HFFc6 (cell line): ENCODE measurements at places on chromosomes 2 and 18. TPM values are rescaled to one million over a fixed set of nuclear protein-coding genes. Genes with fewer than 3 reads are reported as not detected.

Gene CNNM3
- 7.5 to 10.3 TPM (median 9.7 TPM) in 3 replicates for total RNA-seq

DNA sequence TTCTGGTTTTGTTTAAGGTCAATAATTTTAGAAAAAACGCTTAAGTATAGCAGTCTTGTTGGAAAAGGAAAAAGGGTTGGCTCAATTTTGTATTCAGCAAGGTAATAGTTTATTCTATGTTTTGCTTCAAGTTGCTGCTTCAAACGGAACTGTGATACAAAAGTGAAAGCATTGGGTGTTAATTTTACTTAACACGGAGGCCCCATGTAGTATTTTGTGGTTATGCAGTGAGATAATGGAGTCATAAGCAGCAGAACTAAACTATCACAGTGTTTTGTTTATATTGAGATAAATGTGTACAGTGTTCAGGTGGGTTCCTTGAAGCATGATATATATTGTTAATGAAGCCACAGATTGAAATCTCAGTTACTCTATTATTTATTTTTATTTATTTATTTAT lies 67.0 kb upstream of the LYPD6B start:
- H3K4me3 ChIP-seq = no peak overlapping the region
- H3K36me3 ChIP-seq = no peaks in the 10 kb centered on the region
- DNase-seq = no peak
- no peaks in the 10 kb centered on the region for H3K4me1 ChIP-seq
- no peak overlapping the region for H3K27ac ChIP-seq

Gene SNORC
- 0.60 to 1.2 TPM (median 1.2 TPM) in 3 replicates for total RNA-seq

GRCh38 chr18:10481831-10482230 lies 27.4 kb downstream of the APCDD1 start:
- H3K4me1 ChIP-seq = peaks cover 2% of the 10 kb centered on the region; the same call in 1 of the 2 replicates
- H3K27me3 ChIP-seq = peaks cover 23% of the 10 kb centered on the region
- no peak overlapping the region for H3K4me3 ChIP-seq
- no peak for DNase-seq

Gene CCDC68
- total RNA-seq = 0.07 to 0.40 TPM (median 0.24 TPM) in 3 replicates

Gene PNPT1
- total RNA-seq = 20.6 to 31.6 TPM (median 30.2 TPM) in 3 replicates

Gene IKZF2
- total RNA-seq = 6.5 to 10.8 TPM (median 9.3 TPM) in 3 replicates

Gene CRYGC
- not detected in 3 replicates for total RNA-seq

- H3K27me3 ChIP-seq = peaks cover 34% of the 10 kb centered on the region
- H3K36me3 ChIP-seq = no peaks in the 10 kb centered on the region
- DNase-seq = no peak
- H3K27ac ChIP-seq = no peak overlapping the region
- H3K4me1 ChIP-seq = peaks cover 8% of the 10 kb centered on the region
- H3K4me3 ChIP-seq = no peak overlapping the region
Measured at GRCh38 chr2:10481666-10482157, 33.6 kb upstream of the ODC1 start.

DNA sequence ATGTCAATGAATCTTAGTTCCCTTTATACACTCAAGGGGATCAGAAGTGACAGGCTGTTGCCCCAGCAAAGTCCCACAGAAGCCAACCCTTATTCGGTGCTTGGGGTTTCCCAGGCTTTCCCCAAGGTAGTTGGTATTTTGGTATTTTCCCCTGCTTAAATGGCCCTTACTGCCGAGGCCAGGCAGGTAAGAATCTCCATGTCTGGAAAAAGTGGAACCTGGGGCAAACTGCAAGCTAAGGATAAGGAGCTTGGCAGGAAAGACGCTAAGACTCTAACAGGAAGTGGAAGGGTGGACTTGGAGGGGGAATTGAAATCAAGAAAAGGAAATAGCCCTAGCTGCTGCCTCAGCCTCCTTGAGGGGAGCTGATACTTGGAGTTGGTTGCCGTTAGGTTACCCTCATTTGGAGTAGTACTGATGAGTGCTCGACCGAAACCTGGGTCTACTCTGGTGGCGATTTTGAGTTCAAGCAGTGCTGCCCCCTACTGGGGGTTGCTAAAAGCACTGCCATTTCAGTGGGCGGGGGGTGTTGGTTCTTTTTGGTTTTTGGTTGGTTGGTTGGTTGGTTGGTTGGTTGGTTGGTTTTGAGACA lies 3.3 kb upstream of the GPBAR1 start:
- peak overlapping the region; percentile 39 for H3K27ac ChIP-seq
- peaks cover 45% of the 10 kb centered on the region for H3K4me1 ChIP-seq
- peaks cover 28% of the 10 kb centered on the region; the same call in 1 of the 2 replicates for H3K36me3 ChIP-seq
- H3K4me3 ChIP-seq = no peak overlapping the region
- peaks cover 7% of the 10 kb centered on the region for H3K27me3 ChIP-seq
